Mesenteric fat pad (tissue), 1 donor: ENCODE measurements at places on chromosomes 12 and 14. TPM values are rescaled to one million over a fixed set of nuclear protein-coding genes. Genes with fewer than 3 reads are reported as not detected.

- DNase-seq = peak; percentile 97
Measured at GRCh38 chr14:65411656-65412031, 886 bp upstream of the FUT8 start.

Gene FAM186B
- 0.55 TPM for total RNA-seq

GRCh38 chr12:51524386-51524901, 66.6 kb upstream of the SCN8A start:
- DNase-seq = peak; percentile 49

DNA sequence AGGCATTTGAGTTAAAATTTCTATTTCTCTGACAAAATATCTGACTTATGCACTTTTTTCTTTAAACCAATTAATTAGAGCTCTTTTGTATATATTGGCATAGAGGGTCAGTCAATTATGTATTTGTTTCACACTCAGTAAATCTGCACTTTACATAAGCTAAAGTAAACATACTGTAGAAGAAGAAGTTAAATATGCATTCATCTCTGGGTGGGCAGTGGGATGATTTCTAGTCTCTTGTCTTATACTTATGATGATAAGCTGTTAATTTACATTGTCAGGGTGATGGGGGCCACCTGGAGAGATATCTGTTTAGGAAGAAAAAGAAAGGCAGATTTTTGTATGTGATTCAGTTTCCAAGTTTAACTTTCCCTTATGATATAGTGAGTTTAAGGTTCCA, 330.8 kb downstream of the IPO8 start:
- no peak for DNase-seq

GRCh38 chr12:41910578-41911320, 233.9 kb downstream of the GXYLT1 start:
- no peak for DNase-seq

Gene MAPKAPK5
- total RNA-seq = 43.5 TPM

GRCh38 chr14:61997161-61997560, 234.9 kb downstream of the SNAPC1 start:
- no peak for DNase-seq

Gene ZC2HC1C
- 3.1 TPM for total RNA-seq

- no peak for DNase-seq
Measured at GRCh38 chr12:51839310-51839947, 9.1 kb downstream of the FIGNL2 start.

DNA sequence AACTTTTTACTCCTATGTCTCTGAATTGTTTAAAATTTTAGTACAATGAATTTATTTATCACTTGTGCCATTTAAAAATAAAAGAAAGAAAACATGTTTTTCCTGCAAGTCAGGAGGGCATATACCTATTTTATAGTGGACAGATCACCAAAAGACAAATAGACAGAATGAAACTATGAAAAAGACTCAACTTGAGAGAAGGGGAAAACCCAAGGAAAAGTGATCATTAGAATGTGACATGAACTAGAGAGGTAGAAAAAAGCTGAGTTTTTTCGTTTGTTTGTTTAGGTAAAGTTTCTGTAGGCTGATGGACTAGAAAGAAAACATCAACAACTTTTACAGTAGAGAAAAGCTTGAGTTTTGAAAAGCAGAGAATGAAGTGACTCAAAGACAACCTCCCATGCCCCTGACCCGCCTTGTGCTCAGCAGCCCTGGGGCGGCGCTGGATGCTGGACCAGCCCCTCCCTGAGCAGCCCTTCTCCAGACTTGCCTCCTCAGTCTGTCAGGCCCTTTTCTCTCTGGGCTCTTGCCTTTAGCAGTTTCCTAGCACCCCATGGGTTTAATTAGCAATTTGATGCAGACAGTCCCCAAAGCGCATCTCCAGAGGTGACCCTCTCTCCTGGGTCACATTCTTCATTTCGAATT, 95.1 kb upstream of the ARID2 start:
- no peak for DNase-seq

Gene SLC38A4
- 0.45 TPM for total RNA-seq

DNA sequence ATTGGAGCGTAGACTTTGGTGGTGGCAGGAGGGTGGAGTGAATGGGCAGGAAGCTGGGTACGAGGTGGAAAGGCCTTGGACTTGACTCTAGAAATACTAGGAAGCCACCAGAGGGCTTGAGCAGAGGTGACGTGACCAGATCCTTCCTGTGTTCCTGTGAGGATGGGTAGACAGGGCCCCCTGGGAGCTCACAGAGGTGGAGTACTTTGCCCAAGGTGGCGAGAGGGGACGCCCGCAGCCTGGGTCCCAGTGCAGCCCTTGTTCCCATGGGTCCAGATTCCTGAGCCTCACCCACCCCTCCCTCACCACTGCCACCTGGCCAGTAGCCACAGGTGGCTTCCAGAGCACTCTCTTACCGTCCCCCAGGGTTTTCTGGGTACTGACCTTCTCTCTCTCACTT, 89.8 kb downstream of the KIF26A start:
- DNase-seq = no peak

Gene RPGRIP1
- 0.80 TPM for total RNA-seq

GRCh38 chr12:40439771-40440492, 215.1 kb downstream of the LRRK2 start:
- no peak for DNase-seq

Gene RAB5B
- total RNA-seq = 88.2 TPM

DNA sequence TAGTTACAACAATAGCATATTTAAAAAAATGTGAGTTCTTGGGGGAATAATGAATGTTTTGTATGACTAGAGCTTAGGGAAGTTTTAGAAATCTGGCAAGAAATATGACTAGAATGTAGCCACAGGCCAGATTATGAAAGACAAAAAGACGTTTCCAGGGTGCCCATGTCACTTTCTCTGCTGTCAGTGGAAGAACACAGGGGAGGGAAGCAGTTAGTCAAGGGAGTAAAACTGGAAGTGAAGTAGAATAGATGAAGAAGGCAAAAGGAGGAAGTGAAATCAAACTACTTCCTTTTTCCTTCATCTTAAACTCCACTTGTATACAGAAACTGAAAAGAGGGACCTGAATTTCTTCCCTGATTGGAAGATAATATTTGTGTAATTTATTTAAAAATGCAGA, 81.2 kb upstream of the ATP2B1 start:
- no peak for DNase-seq

Gene SPIC
- total RNA-seq = not detected

GRCh38 chr14:55514819-55515490, 65.1 kb upstream of the KTN1 start:
- DNase-seq = no peak

- no peak for DNase-seq
Measured at GRCh38 chr12:42799966-42800365, 210.4 kb upstream of the PRICKLE1 start.

GRCh38 chr12:118311666-118312065, 61.0 kb downstream of the TAOK3 start:
- DNase-seq = no peak
